NCI-H187 (cell line): ENCODE measurements at places on chromosomes 5 and 9.
A peak's percentile ranks its signal among the peaks of the same experiment; 100 is the strongest.

GRCh38 chr5:132498686-132499271 lies 8.2 kb upstream of the IRF1 start:
- no peak for DNase-seq

GRCh38 chr9:22975951-22976350 lies 529.3 kb downstream of the DMRTA1 start:
- no peak for DNase-seq

- DNase-seq, result no peak
These were observed 293.2 kb upstream of the CLINT1 start for GRCh38 chr5:158152136-158152535.

DNA sequence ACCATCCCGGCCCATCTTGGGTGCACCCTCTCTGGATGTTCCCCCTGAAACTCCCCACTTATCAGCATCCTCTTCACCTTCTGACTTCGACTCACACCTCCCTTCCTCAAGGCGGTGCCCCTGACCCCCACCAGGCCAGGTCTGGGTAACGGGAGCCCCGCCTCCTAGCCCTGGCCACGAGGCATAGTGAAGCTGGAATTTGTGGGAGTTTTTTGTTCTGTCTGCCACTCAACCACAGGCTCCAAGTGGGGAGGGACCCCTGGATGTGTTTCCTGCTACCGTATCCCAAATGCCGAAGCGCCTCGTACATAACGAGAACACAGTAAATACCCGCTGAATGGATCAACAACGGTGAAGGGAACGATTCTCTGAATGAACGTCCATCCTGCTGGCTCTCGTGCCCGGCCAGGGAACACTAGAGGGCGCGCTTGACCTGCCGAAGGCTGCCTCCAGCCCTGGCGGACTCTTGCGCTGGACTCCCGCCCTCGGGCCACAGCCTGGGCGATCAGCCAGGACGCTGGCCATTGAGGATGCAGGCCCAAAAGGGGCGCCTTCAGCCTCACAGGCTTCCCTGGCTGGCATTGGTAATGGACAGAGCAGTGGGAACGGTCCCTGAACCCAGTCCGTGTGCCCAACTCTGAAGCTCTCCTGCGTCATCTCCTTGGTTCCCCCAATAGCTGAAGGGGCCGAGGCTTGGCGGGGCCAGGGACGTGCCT lies 47.3 kb upstream of the PHYKPL start:
- DNase-seq, result no peak

- DNase-seq, result no peak
These were observed 40.6 kb downstream of the WWC1 start for GRCh38 chr5:168332042-168332441.

DNA sequence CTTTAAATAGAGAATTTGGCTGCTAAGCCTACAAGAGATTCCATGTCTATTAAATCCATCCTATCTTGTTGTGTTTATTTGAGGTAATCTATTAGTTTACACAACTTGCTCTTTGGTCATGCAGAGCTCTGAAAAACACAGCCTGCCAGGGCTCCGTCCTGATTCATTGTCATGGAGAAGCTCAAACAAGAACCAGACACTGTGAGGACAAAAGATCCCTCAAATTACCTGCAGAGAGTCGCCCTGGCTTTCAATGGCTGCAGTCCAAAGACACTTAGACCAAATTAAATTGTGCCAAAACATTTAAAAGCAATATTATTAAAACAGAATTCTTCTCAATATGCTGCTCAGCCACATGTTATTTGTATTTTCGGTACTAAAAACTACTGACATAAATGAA lies 60.1 kb downstream of the CDH18 start:
- no peak for DNase-seq

- no peak for DNase-seq
These were observed 265.4 kb downstream of the DTWD2 start for GRCh38 chr5:118723021-118723338.

DNA sequence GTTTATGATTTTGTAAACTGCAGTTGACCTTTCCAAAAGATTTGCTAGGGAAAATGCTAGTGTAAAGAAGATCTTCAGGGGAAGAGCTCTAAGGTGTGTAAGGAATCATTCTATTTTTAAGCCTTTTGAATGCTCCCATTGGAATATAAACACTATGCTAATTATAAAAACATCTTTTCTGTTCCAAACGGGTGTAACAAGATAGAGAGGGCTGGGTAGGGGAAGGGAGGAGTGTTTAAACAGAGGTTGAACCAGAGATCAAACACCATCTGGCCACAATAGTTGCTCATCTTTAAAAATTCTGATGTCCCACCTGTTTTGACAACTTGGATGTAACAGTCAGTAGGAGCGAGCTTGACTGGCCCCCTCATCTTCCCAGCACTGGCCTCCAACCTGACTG lies 38.4 kb downstream of the ZNF618 start:
- DNase-seq, result no peak

DNA sequence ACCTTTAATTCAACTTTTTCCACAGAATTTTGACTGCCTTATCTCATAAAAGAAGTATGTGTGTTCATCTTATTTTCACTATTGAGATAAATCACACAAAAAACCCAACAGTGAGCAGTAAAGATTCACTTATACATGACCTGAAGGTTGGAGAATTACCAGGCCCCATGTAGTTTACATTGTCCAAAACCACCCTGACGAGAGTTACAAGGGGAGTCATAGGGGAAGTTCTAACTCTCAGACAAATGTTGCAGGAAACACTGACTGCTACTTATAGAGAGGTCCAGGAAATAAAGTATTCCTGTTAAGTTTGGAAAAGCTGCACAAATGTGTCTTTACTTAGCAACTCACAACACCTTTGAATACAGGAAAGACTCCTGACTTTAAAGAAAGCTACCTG lies 14.1 kb downstream of the SPATA9 start:
- no peak for DNase-seq

DNA sequence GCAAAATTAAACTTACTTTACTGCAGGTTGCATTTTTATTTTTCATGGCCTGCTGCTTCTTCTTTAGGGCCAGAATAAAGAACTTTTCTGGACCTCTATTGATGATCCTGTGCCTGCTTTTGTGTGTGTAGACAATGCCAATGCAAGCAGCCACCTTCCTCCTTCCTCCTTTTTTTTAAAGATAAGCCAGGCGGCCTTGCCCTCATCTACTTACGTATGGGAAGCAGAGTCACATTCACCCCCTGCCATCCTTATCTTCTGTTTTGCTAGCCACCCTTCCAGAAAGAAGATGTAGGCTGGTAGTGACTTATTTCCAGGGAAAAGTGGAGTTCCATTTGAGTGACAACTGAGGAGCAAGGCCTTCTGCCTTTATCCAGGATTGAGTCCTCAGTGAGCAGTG lies 122.9 kb downstream of the KDM4C start:
- no peak for DNase-seq

DNA sequence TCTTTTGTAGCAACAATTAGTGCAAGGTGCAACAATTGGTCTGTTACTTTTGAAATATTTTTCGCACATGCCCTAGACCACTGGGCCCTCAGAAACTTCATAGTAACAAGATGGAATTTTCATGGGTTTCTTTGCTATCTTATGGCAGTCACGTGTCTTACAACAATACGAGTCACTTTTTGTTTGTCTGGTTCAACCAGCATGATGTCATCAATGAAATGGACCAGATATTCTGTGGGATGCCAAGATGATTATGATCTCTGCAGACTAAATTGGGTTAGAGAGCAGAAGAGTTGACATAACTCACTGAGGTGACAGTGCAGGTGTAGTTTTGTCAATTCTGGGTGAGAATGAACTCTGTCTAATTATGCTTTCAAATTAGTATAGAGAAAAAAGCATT lies 239.6 kb upstream of the RIOK2 start:
- no peak for DNase-seq

DNA sequence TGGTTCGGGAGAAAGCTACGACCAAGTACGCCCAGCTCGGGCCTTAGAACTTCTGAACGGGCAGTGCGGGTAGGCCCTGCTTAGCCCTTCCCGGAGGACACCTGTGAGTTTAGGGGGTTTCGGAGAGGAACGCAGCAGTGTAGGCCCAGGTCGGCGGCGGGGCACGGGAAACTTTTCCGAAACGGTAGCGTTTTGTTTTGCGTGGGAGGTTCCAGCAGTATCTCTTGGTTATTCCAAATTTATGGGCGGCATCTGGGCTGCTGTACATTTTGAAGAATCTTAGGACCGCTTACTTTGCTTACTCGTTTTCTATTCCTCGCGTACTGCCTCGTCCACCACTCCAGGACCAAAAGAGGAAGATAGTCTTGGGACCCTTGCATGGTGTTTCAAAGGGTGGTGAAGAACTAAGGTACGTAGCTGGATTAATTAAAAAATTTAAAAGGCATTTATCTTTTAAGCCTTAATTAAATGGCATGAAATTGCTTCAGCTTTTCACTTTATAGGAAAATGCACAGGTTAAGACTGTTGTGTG lies 492 bp downstream of the TENT2 start:
- no peak for DNase-seq

DNA sequence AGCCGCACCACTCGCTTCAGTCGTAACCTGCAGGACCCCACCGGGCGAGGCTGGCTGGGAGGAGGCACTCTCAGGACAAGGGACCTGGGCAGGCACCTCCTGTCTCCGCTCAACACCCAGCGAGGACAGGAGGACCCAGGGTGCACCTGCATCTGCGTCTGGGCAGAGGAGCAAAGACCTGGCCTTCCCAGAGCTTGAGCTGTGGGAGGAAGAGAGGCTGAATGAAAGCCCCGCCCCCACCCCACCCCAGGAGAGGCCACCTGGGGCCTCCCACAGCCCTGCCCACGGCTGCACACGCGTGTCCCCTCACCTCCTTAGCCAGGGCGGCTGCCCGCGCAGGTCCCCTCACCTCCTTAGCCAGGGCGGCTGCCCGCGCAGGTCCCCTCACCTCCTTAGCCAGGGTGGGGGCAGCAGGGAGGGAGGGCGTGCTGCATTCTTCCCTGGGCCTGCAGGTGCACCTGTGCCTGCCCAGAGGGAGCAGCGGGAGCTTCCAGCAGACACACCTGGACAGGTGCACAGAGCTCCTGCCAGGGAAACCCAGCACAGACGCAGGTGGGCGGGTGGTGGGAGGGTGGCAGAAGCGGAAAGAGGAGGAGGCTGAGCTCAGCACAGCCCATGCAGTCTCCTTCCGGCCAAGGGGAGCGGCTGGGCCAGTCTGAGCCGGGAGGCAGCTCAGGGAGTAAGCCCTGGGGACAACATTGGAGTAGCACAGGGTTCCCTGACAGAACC lies 18.5 kb upstream of the SLC12A7 start:
- DNase-seq, result peak; percentile 85

DNA sequence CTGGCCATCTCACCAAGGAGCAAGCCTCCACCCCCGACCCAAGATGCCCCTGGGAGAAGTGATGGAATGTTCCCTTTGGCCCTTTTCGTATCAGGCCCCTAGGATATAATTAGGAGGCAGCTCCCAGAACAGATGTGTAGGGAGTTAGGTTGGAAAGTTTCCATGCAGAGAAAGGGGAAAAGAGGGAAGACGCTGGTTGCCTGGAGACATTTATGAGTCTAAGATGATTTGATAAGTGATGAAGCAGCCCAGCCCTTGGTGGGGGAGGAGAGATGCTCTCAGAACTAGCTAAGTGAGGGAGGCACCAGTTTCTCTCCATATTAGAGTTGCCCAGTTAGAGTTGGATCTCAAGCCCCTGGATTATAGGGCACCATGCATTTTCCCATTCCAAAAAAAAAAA lies 137.5 kb downstream of the GNA14 start:
- no peak for DNase-seq

GRCh38 chr5:173671121-173671949 lies 54.9 kb upstream of the BOD1 start:
- DNase-seq, result no peak
